NCI-H2171 (cell line): ENCODE measurements at places on chromosomes 7 and 10.
A peak's percentile ranks its signal among the peaks of the same experiment; 100 is the strongest.

GRCh38 chr7:150968734-150969372, 9.3 kb downstream of the KCNH2 start:
- DNase-seq: no peak

- peak; percentile 66 for DNase-seq
Observed at GRCh38 chr7:108071551-108071950, 58.6 kb downstream of the LAMB4 start.

GRCh38 chr10:95475003-95475383, 86.2 kb downstream of the SORBS1 start:
- no peak for DNase-seq

- DNase-seq: no peak
Observed at GRCh38 chr7:147810269-147810668, 780.3 kb upstream of the C7orf33 start.

DNA sequence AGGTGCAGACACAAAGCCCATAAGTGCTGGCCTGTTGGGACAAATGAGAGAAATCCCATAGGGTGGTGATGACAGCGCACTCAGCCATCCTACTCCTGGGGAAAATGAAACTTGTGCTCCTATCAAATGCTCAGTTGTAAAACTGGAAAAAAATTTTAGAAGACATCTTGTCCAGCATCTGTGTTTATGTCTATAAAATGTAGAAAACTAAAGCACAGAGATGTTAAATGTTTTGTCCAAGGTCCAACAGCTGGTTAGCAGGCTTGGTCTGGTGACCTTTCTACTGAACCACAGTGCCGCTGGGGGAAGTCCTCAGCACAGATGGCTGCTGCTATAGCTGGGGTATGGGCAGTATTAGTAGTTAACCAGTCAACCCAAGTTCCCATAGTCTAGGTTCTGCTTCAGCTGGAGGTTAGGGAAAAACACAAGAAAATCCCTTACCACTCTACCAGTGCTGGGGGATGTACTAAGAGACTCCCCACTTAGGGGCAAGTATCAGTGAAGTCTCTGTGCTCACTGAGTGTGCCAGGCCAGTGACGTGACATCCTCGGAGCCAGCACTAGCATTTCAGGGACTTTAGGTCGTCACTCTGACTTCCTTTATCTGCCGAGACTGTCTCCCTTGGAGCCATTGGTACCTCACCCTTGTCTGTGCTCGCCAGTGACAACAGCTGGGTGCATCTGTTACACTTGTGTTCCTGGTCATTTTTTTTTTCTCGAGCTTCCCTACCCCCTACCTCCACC, 1.9 kb downstream of the TSPAN33 start:
- DNase-seq: no peak

GRCh38 chr10:38047666-38048065, 37.2 kb downstream of the ZNF33A start:
- DNase-seq: no peak

DNA sequence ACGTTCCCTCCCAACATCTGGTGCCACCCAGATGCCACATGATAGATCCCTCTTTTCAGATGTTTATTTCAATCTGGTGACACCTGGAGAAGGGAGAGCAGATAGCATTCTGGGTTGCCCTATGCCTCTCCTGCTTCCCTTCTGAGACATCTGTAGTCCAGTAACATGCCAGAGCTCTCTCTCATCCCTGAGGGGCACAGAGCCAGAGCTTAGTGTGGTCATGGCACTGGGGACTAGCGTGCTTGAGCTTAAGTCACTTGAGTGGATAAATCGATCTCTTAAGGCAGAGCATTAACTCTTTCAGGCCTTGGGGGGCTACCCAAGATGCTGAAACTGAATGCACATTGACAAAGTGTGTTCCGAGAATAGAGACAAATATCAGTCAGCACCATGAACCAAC, 47.9 kb downstream of the WNT2 start:
- DNase-seq: no peak

- DNase-seq: no peak
Observed at GRCh38 chr7:84226759-84227158, 32.2 kb upstream of the SEMA3A start.

- no peak for DNase-seq
Observed at GRCh38 chr7:4056552-4057288, 625.4 kb upstream of the FOXK1 start.

DNA sequence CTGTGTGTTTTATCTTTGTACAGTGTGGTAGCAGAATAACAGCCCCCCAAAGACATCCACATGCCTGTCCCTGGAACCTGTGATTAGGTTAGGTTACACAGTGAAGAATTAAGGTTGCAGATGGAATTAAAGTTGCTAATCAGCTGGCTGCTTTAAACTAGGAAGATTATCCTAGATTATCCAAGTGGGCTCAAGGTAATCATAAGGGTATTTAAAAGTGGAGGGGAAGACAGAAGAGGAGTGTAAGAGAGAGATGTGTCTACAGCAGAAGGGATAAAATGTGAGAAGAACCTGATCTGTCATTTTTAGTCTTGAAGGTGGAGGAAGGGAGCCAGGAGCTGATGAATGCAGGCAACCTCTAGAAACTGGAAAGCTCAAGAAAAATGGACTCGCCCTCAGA, 117.6 kb downstream of the ARHGAP22 start:
- DNase-seq: no peak

DNA sequence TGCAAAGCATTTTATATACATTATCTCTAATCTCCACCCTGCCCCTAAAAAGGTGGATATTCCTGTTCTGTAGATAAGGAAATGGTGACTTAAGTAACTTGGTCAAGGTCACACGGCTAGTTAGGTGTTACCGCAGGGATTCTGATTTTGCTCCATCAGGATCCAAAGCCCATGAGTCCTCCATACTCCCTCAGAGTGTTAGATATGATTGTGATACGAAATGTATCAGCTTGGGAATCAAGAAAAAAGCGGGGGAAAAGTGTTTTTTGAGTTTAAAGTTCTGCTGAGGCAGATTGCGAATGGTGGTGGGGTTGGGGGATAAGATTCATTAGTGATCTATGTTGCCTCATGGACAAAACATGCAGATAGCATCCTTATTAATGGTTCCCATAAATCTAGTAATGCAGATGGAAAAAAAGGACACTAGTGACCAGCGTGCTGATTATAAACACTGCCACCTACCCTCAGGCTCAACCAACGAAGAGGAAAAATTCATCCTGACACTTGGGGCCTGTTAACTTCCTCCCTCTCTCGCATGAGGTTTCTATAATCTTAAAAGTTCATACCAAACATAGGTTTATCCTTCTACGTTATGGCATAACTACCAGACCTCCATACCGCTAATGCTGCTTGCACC, 2.3 kb downstream of the ICA1 start:
- DNase-seq: no peak

GRCh38 chr7:99004781-99005500, 126.6 kb downstream of the TRRAP start:
- DNase-seq: no peak

DNA sequence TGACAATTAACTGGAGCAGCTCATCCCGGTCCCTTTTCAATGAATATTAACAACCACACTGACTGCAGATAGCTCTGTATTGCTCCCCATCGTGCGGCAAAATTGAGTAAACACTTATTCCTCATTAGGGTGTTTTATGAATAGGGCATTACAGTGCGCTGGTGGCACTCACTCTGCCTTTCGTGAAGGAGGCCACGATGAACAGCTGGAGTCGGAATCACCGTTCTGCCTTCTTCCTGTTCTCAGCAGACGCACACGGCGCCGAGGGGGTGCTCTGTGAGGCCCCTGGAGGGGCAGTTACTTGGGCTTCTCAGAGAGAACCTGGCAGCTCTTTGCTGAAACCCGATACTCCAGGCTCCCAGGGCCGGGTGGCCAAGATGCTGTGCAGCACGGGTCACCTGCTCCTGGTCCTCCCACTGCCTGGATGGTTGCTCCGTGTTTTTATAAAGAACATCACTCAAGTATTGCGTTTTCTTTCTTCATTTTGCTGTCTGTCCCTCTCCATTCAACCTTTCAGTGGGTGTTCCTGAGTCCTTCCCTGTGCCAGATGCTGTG, 241.9 kb downstream of the GLRX3 start:
- no peak for DNase-seq

GRCh38 chr10:128566361-128566968, 440.2 kb upstream of the MKI67 start:
- no peak for DNase-seq

GRCh38 chr7:108062250-108063014, 59.5 kb upstream of the LAMB1 start:
- no peak for DNase-seq

GRCh38 chr10:112446055-112446854, 459 bp downstream of the ZDHHC6 start:
- no peak for DNase-seq

GRCh38 chr10:94673614-94674321, 9.8 kb upstream of the CYP2C18 start:
- DNase-seq: no peak

- DNase-seq: no peak
Observed at GRCh38 chr7:149561072-149561471, 63.5 kb upstream of the ZNF746 start.

- DNase-seq: no peak
Observed at GRCh38 chr10:24518411-24518810, 205.3 kb downstream of the ARHGAP21 start.

- no peak for DNase-seq
Observed at GRCh38 chr7:23096518-23097290, 8.9 kb upstream of the KLHL7 start.

DNA sequence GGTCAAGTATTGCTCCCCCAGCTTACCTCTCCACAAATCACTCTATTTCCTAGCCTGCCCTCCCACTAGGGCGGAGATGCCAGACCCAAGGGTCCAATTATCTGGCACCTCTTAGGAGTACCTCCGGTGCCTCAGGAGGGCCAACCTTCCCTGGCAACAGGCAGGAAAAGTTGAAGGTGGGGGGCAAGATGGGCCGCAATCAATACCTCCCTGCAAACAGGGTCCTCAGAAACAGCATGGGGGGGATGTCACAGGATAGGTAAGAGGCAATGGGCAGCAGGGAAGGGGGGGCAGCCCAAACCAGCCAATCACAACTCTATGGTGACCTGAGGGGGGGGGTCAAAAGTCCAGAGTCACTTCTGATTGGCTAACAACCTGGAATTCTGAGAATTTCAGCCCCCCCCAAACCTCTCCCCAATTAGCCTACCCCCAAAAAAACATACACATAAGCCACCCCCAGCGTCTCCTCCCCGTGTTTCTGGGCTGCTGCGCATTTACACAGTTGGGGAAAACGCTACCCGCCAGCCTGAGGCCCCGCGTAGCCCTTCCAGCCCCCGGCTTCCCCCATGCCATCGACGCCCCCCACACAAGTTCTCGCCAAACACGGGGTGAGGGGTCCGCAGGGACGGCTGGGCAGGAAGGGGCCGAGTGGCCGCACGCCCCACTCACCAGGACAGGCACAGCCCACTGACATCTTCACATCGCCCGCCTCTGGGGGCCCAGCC, 589 bp downstream of the LDB1 start:
- no peak for DNase-seq
